ENCODE measurements at places on chromosomes 11 and 22.
A peak's percentile ranks its signal among the peaks of the same experiment; 100 is the strongest.

GRCh38 chr11:104650234-104650633, 248.0 kb downstream of the CASP12 start:
- no peak for DNase-seq

- DNase-seq, result no peak
Observed at GRCh38 chr11:47443028-47443700, 5.8 kb downstream of the RAPSN start.

DNA sequence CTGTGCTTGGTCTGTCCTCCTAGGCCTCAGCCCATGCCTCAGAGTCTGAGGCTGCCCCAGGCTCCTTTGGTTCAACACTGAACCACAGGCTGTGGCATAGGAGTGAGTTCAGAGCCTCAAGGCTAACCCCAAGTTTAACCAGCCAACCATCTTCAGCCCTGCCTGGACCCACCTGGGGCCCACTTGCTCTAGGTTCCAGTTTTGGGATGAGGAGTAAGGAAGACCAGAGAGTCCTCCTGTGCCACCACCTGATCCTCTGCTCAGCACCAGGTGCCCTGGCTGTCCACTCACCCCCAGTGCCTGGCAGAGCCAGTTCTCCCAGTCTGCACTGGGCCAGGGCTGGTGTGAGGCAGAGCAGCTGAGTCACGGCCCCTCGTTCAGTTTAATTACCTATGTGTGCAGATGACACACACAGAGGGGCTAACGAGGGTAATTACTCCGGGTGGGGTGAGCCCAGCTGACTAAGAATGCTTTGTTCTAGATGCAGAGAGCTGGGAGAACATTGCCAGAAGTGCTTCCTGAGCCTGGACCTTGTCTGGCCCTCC, 12.0 kb upstream of the TMPRSS13 start:
- no peak for DNase-seq

GRCh38 chr11:47384498-47384897, 6.2 kb upstream of the SPI1 start:
- DNase-seq, result no peak

- no peak for DNase-seq
Observed at GRCh38 chr11:124747406-124748099, 4.5 kb downstream of the VSIG2 start.

GRCh38 chr11:28697920-28698827, 590.0 kb downstream of the METTL15 start:
- DNase-seq, result peak; percentile 15

GRCh38 chr11:16977994-16978315, 36.3 kb downstream of the PLEKHA7 start:
- no peak for DNase-seq

DNA sequence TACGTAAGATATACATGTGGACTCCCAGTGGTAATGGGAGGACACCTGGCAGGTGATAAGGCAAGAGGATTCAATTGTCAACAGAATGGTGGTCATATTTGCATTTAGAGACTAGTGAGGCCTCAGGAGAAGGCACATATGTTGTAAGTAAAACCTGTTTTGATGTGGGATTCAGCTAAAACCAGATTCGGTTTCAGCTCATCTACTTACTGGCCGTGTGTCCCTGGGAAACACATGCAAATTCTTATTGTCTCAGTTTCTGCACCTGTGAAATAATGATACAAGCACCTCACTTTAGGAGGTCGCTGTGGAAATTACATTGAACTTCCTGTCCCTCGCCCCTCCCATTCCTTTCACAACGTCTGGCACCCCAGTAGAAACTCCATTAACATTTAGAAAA, 78.9 kb upstream of the FIBIN start:
- DNase-seq, result no peak

GRCh38 chr22:46791201-46791731, 28.8 kb downstream of the TBC1D22A start:
- peak; percentile 20 for DNase-seq

- DNase-seq, result no peak
Observed at GRCh38 chr11:113615098-113615497, 91.0 kb downstream of the TMPRSS5 start.

DNA sequence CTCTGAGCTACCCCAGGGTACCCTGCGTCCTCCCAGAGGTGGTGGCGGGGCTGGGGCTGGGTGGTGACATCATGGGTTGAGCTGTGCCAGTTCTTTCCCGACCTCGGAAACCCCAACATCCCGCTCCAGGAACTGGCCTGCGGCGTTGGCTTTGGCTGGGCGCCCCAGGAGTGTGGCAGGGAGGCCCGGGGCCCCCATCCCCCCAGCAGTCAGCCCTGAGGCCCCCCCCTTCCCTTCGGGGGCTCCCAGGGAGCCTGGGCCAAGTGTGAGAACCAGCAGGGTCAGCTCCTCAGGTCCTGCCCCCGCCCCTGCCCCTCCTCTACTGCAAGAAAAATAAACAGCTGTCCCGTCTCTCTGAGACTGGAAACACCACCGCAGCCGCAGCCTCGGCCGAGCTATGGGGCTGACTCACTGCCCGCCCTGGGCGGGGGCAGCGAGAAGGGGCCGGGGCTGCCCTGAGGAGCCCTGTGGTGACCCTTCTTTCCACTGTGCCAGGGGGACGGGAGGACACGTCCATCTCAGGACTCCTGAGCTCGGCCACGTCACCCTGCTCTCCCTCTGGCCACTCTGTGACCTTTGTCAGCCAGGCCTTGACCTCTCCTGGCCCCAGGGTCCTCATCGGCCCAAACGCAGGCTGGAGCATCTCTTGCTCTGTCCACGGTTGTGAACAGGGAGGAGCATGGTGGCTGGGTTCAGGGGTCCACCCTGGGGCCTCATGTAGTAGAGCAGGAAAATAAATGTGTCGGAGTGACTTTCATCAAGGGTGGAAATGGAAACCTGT, 73.4 kb downstream of the WNT7B start:
- DNase-seq, result no peak
